CD4-positive, alpha-beta T cell treated with Interleukin-21 for 1 hour (primary cell): ENCODE measurements at places on chromosomes 6 and 20.
A peak's percentile ranks its signal among the peaks of the same experiment; 100 is the strongest.

GRCh38 chr6:77094821-77095220, 368.5 kb downstream of the HTR1B start:
- no peak for DNase-seq

GRCh38 chr20:62413896-62414481, 6.9 kb upstream of the CABLES2 start:
- DNase-seq = no peak

DNA sequence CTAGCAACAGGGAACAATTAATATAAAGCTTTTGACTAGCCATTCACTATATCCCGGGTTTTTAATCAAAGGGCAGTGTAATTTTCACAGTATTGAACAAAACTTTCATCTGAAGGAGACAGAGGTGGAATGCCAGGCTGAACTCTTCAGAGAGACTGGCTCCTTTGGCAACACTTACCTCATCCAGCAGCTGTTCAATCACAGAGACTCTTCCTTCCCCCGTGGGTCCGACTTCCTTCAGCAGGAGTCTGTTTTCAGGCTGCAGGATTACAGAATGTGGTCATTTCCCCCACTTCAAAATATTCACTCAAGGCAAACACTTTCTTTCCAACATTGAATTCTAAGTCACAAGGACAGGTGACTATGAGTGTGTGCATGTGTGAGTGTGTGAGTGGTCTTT, 76.6 kb downstream of the DZANK1 start:
- DNase-seq = no peak

- peak; percentile 69 for DNase-seq
These were observed 24.4 kb upstream of the SLCO4A1 start for GRCh38 chr20:62617711-62618483.

GRCh38 chr20:14913896-14914620, 576.6 kb upstream of the FLRT3 start:
- no peak for DNase-seq

- DNase-seq = no peak
These were observed 207.9 kb downstream of the SAMD5 start for GRCh38 chr6:147716434-147716833.

GRCh38 chr6:108655806-108656651, 95.3 kb downstream of the FOXO3 start:
- no peak for DNase-seq

DNA sequence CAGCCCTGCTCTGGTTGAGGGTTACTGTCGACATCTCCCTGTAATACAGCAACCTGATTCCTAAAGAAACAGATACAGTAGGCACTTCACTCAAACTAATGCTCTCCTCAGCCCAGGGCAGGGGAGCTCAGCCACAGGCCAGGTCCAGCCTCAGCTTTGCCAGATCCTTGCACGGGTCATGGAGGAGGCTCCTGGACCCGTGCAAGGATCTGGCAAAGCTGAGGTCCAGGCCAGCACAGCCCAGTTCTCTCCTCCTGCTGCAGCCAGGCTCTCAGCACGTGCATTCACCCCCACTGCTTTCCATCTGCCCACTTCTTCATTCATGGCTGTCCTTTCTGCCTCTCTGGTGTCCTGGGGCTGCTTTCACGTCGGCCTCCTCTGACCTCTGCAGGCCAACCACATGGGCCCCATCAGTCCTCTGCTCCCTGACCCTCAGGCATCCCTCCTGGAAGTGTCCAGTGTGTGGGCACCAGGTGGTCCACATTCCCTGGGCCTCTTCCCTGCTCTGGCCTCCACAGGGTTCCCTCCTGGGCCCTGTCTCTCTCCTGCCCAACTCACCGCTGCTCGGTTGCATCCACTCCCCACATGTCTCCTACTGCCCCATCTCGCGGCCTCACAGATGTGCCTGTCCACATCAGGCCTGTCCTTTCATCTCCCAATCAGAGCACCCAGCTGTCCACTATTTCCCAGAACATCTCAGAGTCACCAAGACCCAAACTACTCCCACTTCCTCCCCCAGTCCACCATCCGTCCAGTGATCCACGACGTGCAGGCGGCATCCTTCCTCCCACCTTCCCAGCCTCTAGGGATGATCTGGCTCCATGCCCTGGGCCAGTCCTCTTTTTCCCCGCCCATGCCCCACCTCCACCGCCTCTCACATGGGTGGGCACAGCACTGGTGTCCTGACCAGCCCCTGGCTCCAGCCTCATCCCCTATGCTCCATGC, 11.8 kb upstream of the CD93 start:
- DNase-seq = no peak

GRCh38 chr6:11750682-11751081, 27.9 kb downstream of the ADTRP start:
- no peak for DNase-seq

- DNase-seq = no peak
These were observed 1.6 kb downstream of the PXDC1 start for GRCh38 chr6:3749977-3750316.

GRCh38 chr20:51639206-51639832, 96.8 kb upstream of the NFATC2 start:
- peak; percentile 53 for DNase-seq

GRCh38 chr6:10382728-10383330, 32.0 kb downstream of the TFAP2A start:
- DNase-seq = no peak
